ENCODE measurements at places on chromosomes 6 and 20.

GRCh38 chr20:48667481-48667880 is 160.3 kb downstream of the PREX1 start:
- DNase-seq = no peak

DNA sequence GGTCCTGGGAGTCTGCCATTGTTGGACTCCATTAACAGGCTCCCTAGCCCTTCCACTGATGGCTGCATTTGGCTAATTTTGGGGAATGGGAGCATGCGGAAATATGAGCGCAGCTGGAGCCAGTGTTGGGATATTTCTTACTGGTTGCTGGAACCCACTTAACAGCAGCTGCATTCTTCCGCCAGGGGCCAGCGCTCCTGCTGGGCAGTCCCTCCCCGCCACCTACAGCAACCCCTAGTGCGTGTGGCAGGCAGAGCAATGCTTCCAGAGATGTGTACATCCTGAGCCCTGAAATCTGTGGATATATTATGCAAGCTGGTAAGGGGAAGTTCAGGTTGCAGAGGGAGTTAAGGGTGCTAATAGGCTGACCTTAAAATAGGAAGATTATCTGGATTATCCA is 16.4 kb downstream of the CST8 start:
- no peak for DNase-seq

- DNase-seq = no peak
Measured at GRCh38 chr6:2766767-2767656, 1.8 kb downstream of the WRNIP1 start.

DNA sequence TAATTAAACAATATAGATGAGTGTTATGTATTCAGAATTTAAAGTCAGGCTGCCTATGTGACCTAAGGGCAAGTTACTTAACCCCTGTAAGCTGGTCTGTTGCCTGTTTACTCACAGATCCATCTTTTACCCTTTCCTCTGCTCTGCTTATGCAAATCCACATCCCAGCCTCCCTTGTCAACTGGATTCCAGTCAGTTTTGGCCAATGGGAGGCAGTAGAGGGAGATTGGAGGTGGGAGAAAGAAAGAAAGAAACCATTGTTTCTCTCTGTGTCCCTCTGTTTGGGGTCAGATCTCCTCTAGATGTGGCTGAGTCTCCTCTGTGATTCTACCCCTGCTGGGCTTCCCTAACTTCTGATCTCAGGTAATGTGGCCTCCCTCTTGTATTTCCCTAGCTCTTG is 266.8 kb upstream of the PLN start:
- DNase-seq = no peak

DNA sequence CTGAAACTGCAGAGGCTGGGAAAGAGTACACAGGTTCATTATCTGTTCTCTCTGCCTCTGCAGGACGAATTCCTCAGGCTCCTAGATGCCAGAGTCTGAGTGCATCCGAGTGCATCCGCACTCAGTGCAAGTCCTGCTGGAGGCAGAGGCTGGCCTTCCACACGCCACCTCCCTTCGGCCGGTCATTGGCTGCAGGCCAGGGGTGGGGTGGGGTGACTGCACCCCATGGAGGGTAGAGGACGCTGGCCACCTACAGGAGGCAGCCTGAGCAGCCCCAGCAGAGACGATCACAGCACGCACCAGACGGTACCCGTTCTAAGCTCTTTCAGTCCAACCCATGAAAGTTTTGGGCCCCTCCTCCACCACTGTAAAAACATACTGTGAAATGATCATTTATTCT is 11.7 kb downstream of the SFT2D1 start:
- no peak for DNase-seq

- DNase-seq = no peak
Measured at GRCh38 chr6:99589290-99589672, 17.4 kb upstream of the PRDM13 start.

DNA sequence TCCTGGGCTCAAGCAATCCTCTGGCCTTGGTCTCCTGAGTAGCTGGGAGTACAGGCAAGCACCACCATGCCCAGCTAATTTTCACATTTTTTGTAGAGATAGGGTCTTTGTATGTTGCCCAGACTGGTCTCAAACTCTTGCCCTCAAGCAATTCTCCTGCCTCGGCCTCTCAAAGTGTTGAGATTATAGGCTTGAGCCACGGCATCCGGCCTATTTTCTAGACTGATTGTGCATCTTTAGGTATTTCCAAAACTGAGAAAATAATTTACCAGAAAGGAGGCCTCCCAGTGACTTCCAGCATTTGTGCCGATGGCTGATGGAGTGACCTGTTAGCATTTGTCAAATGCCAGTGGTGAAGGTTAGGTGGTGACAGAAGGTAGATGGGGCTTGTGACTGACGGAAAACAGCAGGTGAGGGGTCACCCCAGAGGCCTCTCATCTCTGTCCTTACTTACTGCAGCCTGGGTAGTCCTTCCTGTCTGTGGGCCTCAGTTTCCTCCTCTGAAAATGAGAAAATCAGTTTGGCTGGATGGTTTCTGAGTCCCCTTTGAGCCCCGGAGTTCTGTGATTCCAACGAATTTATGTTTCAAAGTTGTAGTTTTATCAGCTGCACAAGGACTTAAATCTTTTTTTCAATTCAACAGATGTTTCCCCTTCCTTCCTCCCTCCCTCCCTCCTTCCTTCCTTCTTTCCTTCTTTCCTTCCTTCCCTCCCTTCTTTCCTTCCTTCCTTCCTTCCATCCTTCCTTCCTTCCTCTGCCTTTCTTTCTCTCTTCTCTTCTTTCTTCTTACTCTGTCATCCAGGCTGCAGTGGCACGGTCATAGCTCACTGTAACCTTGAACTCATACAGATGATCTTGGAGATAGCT is 53.5 kb downstream of the TGM2 start:
- DNase-seq = no peak

- DNase-seq = no peak
Measured at GRCh38 chr6:71254323-71254722, 34.3 kb upstream of the OGFRL1 start.

Measured in LNCaP clone FGC (cell line).